ENCODE measurements at places on chromosomes 7 and 10. TPM values are rescaled to one million over a fixed set of nuclear protein-coding genes. Genes with fewer than 3 reads are reported as not detected.

GRCh38 chr7:42959549-42959948 lies 27.4 kb downstream of the MRPL32 start:
- H3K4me3 ChIP-seq = no peak overlapping the region
- H3K4me1 ChIP-seq = peaks cover 6% of the 10 kb centered on the region
- H3K36me3 ChIP-seq = peaks cover 34% of the 10 kb centered on the region

The HYAL4 gene
- not detected for total RNA-seq

The LBX1 gene
- not detected for total RNA-seq

The DGKI gene
- total RNA-seq = 0.30 TPM

DNA sequence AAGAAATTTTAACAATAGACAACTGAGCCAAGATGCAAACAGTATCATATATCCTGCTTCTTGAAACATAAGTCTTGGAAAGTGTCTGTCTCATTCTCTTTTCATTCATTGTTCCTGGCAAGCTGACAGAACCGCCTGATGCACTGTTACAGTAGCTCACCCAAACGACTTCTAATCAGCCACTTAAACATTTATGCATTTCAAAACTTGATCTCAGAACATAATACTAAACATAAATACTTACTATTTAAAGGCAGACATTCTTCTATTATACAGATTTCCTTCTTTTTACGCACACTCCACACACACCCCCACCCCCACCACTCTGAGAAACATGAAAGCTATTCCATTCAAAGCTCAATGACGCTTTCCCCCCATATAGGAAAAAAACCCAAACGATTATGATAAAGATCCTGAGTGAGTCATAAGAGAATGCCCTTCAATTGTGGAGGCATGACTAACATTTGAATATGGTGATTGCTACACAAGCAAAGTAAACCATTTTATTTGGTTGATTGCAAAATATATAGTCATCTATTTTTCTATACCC lies 30.5 kb downstream of the SHTN1 start:
- H3K4me3 ChIP-seq = no peak overlapping the region
- DNase-seq = no peak
- no peak overlapping the region for H3K27ac ChIP-seq

The ASZ1 gene
- not detected for total RNA-seq

GRCh38 chr7:91759205-91759863 lies 121.2 kb downstream of the MTERF1 start:
- H3K27ac ChIP-seq = peak overlapping the region; percentile 16
- no peak overlapping the region for H3K4me3 ChIP-seq
- H3K36me3 ChIP-seq = no peaks in the 10 kb centered on the region
- peaks cover 9% of the 10 kb centered on the region for H3K27me3 ChIP-seq
- peak; percentile 56 for DNase-seq

DNA sequence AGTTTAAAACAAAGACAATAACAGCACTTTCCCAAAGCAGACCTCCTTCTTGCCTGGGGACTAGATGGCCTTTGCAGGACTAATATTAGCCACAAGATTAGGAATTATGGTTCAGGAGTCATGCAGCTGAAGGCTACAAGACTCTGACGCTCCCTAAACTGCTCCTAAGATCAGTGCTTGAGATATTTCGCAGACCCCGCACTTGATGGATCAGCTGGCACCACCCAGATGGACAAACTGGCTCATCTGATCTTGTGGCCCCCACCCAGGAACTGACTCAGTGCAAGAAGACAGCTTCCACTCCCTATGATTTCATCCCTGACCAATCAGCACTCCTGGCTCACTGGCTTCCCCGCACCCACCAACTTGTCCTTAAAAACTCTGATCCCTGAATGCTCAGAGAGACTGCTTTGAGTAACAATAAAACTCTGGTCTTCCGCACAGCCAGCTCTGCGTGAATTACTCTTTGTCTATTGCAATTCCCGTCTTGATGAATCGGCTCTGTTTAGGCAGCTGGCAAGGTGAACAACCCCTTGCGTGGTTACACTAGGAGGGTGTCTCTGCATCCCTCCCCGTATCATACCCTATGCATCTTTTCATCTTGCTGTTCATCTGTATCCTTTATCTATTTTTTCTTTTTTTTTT lies 26.9 kb upstream of the NRBF2 start:
- DNase-seq = no peak
- peak overlapping the region; percentile 44 for H3K27ac ChIP-seq
- peaks cover 17% of the 10 kb centered on the region for H3K4me1 ChIP-seq
- no peaks in the 10 kb centered on the region for H3K36me3 ChIP-seq
- no peak overlapping the region for H3K4me3 ChIP-seq
- H3K27me3 ChIP-seq = no peaks in the 10 kb centered on the region

DNA sequence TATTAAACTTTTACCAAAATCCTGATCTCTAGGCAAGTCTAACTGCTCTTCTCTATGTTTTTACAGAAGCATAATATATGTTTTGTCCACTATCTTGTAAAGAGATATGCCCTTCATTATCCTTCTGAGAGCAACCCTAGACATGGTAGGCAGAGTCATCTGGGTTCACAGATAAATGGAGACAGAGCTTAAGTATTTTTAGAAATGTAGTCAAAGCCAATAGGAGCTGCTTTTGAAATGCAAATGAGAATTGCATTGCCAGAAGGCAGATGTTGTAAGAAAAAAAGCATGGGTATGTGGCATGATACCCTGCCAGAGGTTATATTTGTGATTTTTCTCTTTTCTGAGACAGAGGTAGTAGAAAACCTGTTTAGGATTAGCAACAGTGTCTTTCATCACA lies 964.8 kb downstream of the SORCS3 start:
- DNase-seq = no peak
- peaks cover 5% of the 10 kb centered on the region for H3K36me3 ChIP-seq
- H3K27me3 ChIP-seq = no peaks in the 10 kb centered on the region
- H3K27ac ChIP-seq = peak overlapping the region; percentile 74
- H3K4me3 ChIP-seq = peak overlapping the region; percentile 14
- H3K4me1 ChIP-seq = peaks cover 10% of the 10 kb centered on the region

The MEOX2 gene
- total RNA-seq = 0.07 TPM

DNA sequence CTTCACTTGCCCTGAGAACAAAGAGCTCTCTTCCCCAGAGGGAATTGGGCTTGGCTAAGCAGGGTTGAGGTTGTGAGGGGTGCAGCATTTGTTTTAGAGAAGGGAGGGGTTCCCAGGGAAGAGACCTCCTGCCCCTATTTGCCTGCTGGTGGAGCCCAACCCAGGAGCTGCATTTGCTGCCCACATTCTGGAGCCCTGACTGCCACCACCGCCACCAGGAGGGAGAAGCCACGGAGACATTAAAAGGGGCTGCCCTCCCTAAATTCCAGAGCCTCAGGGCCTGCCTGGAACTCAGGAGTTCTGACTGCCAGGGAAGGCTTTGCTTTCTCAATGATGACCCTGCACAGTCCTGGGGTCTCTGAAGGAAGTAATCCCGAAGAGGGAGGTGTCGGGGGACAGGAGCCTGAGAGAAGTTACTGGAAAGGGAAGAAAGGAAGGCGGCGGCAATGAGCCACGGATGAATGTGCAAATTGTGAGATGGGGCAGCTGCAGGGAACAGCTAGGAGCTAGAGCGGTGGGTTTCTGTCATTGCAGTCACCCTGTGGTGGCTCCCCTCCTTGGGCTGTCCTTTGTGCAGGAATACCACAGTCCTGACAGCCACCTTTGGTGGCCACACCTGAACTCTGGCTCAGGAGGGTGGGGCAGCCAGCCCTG lies 51.3 kb downstream of the NEURL1 start:
- peaks cover 3% of the 10 kb centered on the region for H3K27me3 ChIP-seq
- no peak for DNase-seq
- peaks cover 16% of the 10 kb centered on the region for H3K4me1 ChIP-seq
- no peaks in the 10 kb centered on the region for H3K36me3 ChIP-seq
- no peak overlapping the region for H3K27ac ChIP-seq

The TEX47 gene
- total RNA-seq = not detected

DNA sequence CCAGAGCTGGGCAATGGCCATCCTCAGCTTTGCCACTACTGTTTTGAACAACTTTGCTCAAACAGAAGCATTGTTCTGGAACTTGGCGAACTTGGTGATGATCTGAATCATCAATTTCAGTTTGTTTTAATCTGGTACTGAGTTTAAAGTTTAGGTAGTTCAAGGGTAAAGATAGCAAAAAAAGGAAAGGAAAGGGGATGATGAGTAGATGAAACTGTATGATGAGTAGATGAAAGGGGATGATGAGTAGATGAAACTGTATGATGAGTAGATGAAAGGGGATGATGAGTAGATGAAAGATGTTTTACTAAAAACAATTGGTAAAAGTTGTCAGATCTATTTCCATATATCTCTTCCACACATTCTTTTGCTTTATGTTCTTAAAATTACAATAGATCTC lies 737.0 kb downstream of the LRMDA start:
- DNase-seq = no peak
- H3K4me3 ChIP-seq = no peak overlapping the region
- no peak overlapping the region for H3K27ac ChIP-seq
- H3K4me1 ChIP-seq = peaks cover 2% of the 10 kb centered on the region
- H3K36me3 ChIP-seq = peaks cover 6% of the 10 kb centered on the region
- H3K27me3 ChIP-seq = peaks cover 7% of the 10 kb centered on the region
